ENCODE measurements at places on chromosomes 2 and 18.

GRCh38 chr2:132668189-132668823 lies 1.7 kb downstream of the LYPD1 start:
- DNase-seq = no peak

- no peak for DNase-seq
Observed at GRCh38 chr2:24984912-24985311, 13.2 kb upstream of the DNAJC27 start.

- no peak for DNase-seq
Observed at GRCh38 chr2:149427387-149427786, 97.0 kb downstream of the LYPD6 start.

DNA sequence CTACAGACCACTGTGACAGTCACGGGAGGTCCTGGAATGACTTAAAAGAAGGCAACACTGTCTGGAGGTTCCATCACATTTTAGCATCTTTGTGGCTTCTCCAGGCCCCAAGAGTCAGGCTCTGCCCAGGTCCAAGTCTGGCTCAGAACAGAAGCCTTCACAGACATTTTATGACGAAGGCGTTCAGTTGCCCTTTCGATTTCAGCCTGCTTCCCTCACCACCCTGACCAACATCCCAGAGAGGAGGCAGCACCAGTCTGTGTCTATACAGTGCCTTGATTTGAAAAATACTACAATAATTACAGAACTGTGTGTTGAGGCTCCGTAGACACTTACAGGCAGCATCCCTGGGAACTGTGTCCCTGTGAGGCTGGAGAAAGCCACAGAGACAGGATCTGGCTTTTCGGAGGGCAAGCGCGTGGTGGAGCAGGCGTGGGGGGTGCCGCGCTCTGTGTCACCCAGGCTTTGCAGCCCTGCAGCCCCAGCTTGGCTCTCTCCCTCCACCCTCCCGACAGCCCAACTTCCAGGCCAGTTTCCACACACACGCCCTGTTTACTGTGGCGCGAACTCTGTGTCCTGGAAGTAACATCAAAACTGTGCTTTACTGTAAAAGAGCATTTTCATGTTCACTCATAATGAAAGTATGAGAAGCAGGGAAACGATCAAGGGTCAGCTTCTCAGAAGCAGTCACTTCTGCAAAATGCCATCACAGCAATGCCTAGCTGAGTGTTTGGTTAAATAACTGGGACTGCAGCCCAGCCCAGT lies 153.5 kb upstream of the ALKAL2 start:
- no peak for DNase-seq

DNA sequence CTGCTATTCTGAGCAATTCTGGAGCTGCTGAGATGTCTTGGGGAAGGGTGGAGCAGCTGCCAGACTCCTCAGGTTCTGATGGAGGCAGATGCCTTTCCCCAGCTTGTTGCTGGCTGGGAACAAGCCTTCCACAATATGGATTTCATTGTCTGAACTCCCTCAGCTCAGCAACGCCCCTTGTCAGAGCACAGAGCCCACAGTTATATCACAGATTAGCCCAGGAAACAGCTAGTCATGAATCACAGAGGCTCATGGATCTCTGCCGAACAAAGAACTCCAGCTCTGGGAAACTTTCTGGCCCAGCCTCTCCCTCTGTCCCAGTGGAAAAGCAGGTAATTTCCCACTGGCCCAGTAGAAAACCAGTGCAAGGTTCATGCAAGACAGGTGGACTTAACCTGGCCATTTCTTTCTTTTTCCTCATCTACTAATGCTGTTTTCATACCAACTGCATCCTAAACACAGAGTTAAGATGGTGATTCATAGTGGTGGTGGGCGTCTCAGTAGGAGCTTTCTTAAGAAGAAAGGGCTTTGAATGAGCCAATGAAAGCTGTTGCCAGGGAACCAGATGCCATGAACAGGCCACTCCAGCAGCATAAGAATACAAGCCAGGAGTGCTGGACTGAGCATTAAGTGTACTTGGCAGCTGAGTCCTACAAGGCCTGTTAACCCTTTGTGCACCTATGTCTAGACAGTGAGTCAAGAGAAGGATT lies 8.7 kb upstream of the KIAA2012 start:
- DNase-seq = no peak

GRCh38 chr2:100427627-100428258 lies 10.3 kb upstream of the CHST10 start:
- DNase-seq = peak; percentile 59

DNA sequence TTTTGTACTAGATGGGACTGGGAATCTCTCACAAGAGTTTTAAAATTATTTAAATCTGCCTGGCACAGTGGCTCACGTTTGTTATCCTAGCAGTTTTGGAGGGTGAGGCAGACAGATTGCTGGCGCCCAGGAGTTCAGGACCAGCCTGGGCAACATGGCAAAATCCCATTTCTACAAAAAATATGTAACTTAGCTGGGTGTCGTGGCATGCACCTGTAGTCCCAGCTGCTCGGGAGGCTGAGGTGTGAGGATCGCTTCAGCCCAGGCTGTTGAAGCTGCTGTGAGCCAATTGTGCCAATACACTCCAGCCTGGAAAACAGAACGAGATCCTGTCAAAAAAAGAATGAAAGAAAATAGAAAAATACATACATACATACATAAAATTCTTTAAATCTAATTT lies 685.7 kb upstream of the PIK3C3 start:
- DNase-seq = no peak

DNA sequence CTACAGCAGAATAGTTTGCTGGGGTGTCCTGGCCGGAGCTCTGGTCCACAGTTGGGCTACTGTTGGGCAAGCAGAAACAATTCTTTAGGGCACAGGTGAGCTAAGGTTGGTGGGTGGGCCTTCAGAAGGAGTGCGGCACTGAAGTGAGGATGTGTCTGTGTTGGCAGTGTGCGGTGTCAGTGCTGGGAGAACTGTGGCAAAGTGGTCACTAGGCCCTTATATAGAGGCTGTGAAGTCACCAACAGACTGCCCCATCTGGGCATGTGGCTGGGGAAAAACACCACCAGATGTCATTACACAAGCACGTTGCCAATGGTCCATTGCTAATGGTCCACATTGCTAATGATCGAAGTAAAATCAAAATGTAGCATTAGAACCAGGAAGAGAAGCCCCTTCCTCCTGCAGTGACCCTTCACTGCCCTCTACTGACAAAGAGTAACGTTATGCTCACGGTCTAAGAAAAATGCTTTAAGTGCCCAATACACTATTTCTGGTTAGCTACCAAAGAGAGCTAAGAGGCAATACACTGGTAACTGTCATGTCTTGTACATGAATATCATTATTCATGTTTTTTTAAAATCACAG lies 21.3 kb downstream of the SCN1A start:
- no peak for DNase-seq

DNA sequence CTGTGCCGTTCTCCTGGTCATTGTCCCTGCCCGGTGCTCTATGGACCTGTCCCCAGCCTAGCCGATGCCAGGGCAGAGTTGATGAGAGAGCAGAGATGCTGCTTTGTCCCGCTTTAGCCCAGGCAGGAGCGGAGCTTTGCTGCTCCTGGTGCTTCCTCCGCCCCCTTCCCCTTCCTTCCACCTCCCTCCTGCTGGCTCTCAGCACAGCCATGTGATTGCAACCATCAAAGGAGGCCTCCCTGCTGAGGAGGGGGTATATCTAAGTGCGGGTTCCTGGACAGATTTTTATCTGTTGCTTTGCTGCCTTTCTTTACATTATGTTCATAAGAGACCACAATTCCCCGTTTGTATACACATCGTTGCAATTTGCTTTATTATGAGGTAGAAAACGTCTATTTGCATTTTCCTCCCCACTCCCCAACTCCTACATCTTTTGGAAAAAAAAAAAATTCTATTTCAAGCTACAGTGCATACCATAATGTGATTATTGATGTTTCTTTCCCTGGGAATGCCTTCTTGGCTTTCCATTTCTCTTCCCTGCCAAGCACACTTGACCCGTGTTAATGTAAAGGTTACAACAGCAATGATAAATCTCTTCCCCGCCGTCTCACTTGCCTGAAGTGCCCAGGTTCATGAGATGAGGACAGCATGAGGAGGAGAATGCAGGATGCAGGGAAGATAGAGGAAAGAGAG lies 25.4 kb downstream of the ALPK2 start:
- DNase-seq = no peak

- no peak for DNase-seq
Observed at GRCh38 chr2:218015586-218016521, 13.1 kb upstream of the TNS1 start.

- DNase-seq = no peak
Observed at GRCh38 chr2:233965032-233965603, 47.9 kb downstream of the TRPM8 start.

GRCh38 chr2:239657992-239658391 lies 257.2 kb upstream of the HDAC4 start:
- no peak for DNase-seq
